Sciatic nerve (tissue), 2 donors: ENCODE measurements at places on chromosomes 7 and 10. TPM values are rescaled to one million over a fixed set of nuclear protein-coding genes. Genes with fewer than 3 reads are reported as not detected.
A peak's percentile ranks its signal among the peaks of the same experiment; 100 is the strongest.

GSAP gene
- 22.3 TPM for total RNA-seq

GRCh38 chr10:110529596-110530011 lies 31.9 kb downstream of the DUSP5 start:
- DNase-seq: peak; percentile 47

- no peak for DNase-seq
Observed at GRCh38 chr7:30790356-30790755, 19.1 kb downstream of the MINDY4 start.

DNA sequence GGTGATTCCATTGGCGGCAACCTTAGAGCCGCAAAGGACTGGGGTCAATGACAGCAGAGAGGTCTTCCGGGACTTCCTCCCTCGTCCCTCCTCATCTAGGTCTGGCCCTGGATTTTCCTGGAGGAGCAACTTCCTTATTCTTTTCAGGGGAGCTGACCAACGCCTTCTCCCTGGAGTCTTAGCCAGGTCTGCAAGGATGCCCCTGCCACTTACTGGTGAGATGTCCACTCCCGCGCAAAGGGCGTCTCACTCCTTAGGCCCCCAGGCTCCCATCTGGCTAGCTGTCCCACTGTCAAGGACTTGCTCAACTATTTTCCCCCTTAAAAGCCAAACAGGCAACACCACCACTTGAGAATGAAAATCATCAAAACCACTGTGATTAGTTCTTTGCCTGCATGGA lies 42.0 kb upstream of the NMT2 start:
- no peak for DNase-seq

- DNase-seq: no peak
Observed at GRCh38 chr7:69450456-69450855, 147.8 kb upstream of the AUTS2 start.

DNA sequence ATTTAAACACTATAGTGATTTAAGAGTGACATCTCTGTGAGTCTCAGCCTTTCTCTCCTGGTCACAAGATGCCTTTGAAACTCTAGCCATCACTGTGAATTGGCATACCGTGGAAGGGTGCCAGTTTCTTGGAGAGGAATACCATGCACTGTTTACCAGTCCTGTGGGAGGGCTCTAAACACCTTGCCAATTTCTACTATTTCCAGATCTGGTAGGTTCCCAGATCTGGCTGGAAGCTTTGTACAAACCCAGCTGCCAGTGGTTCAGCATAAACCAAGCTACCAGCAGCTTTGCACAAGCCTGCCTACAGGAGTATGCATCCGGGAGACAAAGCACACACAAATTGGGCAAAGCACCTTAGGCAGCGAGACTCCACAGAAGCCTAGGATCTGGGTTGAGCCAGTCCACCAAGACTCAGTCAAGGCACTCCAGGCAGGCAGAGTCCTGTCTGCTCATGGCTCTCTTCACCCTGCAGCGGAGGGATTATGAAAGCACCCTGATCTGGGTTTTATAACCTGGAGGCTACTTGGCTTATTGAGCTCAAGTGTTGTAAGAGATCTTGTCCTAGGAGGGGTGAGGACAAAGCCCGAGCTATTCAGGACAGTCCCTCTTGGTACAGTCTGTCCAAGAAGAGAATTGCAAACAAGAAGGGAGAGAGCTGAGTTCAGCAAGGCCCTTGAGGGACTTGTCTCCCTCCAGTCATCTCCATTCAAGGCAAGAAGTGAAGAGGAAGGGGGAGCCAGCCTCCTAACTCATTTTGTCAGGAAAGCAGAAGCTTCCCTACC lies 23.6 kb downstream of the MCM10 start:
- no peak for DNase-seq

- DNase-seq: no peak
Observed at GRCh38 chr7:46955531-46955930, 626.4 kb downstream of the TNS3 start.
